ENCODE measurements at places on chromosomes 4 and X.
A peak's percentile ranks its signal among the peaks of the same experiment; 100 is the strongest.

GRCh38 chr4:84651499-84651898 is 68.6 kb downstream of the CDS1 start:
- no peak for DNase-seq

DNA sequence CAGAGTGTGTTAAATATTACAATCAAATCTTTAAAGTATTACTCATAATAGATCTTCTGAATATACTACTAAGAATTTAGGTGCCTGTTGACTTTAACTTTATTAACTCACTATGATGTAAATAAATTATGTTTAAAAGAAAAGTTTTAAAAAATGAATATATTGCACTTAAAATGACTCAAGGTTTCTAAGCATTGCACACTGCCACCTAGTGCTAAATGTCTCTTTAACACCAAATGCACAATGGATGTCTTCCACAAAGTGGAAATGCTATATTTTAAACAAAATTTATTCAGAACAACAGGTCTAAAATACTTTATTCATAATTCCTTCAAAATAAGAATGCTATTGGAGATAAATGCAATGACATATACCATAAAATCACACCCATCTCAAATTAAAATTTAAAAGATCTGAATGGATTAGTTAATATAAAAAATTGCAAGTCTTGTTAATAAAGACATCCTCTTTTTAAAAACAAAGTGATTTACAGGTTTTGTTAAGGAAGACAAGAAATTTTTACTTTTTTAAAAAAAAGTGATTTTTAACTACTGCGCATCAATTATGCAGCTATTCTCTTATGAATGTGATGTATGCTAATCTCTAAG is 5.5 kb downstream of the INPP4B start:
- DNase-seq: peak; percentile 35

DNA sequence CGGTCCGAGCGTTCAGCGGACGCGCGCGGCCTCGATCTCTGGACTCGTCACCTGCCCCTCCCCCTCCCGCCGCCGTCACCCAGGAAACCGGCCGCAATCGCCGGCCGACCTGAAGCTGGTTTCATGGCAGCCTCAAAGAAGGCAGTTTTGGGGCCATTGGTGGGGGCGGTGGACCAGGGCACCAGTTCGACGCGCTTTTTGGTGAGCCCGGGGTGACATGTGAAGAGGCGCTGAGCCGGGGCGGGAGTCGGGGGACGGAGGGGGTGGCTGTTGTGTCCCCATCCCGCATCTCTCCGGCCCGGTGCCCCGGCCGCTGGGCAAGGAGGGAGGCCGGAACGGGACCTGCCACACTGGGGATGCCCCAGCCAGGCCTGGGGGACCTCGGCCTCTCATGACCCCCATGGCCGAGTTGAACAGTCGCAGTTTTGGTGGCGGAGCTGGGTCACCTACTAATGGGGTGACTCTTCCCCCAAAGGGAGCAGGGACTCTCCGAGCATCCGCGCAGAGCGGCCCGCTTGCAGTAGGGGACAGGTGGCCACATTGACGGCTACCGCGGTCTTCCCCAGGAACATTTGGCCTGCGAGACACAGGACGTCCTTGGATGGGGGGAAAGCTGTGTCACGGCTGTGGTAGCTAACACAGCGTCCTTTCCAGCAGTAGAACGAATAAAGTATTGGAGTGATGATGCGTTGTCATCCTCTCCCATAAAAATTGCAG is at the start of gene GK:
Gene GK (plus strand): TSS at position 9 of the 717 bp plus-strand sequence. CDS start 115 bp downstream, at position 124.
- DNase-seq: no peak

- no peak for DNase-seq
These were observed 208.2 kb downstream of the EVC2 start for GRCh38 chr4:5500165-5500564.

- DNase-seq: peak; percentile 87
These were observed 327.4 kb downstream of the PPP3CA start for GRCh38 chr4:101019941-101020401.

DNA sequence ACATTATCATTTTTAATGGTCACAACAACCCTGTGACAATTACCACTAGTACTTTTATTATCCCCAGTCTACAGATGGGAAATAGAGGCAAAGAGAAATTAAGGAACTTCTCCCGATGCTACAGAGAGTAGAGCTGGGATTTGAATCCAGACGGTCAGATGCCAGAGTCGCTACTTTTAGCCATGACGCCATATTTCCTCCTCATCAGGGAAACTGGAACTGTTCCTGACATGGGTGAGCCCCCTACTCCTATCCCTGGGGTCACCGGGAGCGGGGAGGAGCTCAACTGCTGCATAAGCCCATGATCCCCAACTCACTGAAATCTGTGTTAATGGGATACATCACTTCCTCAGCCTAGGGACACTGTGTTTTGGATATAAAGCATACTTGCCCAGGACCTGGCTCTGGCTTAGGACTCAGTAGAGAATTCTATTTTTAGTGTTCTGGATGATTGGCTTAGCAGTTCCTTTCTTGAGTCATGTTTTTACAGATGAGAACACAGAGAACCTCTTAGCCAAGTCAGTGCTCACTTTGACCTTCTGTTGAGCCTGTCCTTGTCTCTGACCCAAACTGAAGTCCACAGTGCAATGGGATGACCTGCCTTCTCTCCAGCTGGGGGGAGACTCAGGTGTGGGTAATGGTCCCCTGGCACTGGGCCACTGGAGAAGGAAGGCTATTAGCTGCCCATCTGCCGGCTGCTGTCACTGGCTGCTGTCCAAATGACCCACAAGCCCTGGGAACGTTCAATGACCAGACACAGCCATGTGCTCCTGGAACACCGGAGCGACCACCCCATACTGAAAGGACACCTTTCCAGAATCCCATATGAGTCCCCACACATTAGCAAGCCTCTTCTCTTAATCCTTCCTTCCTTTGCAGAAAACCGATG is 90.8 kb upstream of the SHISA3 start:
- DNase-seq: no peak

DNA sequence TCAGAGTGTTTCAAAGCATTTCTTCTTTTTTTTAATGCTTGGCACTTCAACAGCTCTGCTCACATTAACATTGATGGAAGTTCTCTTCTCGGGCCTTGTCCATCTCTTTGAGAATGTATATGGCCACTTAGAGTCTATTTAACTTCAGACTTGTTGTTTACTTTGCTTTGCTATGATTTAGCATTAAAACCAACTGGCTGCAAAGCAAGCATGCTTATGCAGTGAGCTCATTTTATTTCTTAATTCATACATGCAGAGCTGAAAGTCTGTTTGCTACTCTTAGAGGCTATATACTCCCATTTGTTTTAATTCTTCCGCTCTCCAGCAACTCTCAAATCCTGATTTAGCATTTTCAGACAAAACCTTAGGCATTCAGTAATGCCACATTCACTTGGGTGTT is 107.6 kb upstream of the PACRGL start:
- DNase-seq: no peak

DNA sequence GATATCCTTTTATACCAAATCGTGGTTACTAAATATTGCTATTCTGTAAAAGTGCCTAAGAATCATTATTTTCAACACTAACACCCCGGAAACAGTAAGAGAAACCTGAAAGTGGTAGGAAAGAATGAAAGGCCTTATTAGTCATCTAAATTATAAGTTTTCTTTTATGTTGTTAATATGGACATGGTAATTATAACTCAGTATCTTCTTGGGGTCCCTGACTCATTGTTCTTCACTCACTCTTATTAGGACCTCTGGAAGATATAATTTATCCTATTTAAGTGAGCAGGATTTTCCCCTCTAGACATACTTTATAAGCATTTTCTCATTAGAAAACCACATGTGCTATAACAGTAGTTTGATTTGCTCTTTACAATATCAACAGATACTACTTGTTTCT is 51.0 kb downstream of the SMARCA5 start:
- no peak for DNase-seq

- DNase-seq: no peak
These were observed 340 bp downstream of the HNRNPD start for GRCh38 chr4:82373486-82373815.

- no peak for DNase-seq
These were observed 234.5 kb downstream of the MAML3 start for GRCh38 chr4:139919521-139919920.

DNA sequence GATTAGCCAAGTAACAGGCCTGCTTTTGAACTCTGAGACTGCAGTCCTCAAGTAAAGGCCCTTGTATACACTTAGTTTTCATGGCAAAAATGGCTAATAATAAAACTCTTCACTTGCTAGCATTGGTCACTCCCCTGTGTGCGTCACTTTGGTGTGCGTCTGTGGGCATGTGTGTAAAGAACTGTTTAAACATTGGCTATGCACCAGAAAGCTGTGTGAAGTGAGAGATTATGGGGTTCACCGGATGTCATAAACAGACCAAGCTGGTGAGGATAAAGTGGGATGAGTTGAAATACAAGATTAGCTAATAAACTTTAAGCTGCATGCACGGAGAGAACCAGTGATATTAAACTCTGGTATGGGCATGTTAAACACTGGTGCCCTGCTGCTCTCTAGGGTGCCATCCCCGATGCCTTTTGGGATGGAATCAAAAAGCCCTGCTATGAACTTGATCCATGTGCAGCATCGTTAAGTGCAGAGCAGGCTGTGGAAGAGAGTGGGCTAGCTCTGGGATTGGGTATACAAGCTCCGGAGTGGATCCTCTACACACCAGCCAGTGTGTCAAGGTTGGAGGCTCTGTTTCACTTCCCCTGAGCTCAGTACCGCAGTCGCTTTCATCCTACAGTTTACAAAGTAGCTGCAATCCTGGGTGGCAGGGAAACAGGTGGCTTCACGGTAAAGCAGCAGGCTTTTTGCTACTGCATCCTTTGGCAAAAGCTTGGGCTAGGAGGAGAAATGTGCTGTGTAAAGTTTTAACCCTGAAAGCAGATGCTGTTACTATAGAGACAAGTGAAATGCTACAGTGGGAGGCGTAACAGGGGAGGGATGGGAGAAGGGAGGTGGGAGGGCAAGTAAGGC is 108.3 kb upstream of the SLC4A4 start:
- no peak for DNase-seq

- DNase-seq: no peak
These were observed 178.8 kb downstream of the DCLK2 start for GRCh38 chr4:150256841-150257730.

GRCh38 chrX:41289095-41289494 is 44.9 kb upstream of the DDX3X start:
- no peak for DNase-seq

DNA sequence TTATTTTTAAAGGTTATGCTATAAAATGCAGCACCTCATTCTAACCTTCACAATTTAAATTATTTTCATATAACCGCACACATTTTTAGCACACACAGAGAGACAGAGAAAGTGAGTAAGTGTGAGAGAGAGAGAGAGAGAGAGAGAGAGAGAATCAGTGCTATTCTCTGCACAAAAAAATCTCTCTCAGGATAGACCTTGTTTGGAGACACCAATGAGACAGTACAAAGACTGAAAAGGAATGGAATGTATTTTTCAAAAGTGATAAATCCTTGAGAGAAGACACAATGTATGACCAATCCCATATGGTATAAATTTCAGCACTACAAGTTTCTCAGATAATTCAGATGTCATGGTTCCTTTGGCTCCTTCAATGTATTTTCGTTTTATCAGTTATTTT is 132.1 kb upstream of the PCDH18 start:
- no peak for DNase-seq

DNA sequence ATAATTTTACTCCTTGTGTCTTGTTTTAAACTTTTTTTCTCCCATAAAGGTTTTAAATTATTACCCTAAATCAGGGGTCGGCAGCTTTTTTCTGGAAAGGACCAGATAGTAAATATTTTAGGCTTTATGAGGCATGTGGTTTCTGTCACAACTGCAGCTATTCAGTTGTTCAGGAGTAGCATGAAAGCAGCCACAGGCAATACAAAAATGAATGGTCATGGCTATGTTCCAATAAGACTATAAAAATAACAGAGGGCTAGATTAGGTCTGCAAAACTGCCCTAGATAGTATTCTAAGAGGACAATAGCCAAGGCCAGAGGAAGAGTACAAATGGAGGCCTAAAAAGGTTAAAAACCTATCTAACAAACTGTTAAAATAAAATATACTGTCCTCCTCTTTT is 24.6 kb downstream of the HERC5 start:
- no peak for DNase-seq

GRCh38 chr4:185585211-185585610 is 49.9 kb upstream of the PDLIM3 start:
- DNase-seq: no peak

- no peak for DNase-seq
These were observed 202.7 kb downstream of the NR3C2 start for GRCh38 chr4:148239494-148239985.

DNA sequence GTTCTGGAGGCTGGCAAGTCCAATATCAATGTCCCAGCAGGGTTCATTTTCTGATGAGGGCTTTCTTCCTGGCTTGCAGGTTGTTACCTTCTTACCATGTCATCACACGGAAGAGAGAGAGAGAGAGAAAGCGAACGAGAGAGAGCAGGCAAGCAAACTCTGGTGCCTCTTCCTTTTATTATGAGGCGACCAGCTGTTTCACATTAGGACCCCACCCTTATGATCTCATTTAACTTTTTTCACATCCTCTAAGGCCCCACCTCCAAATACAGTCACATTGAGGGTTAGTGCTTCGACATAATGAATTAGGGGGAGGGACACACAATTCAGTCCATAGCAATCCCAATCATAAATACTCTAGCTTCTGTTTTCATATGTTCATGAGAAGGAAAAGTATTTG is 10.6 kb upstream of the GPR174 start:
- no peak for DNase-seq

Data from activated CD4-positive, alpha-beta T cell treated with anti-CD3 and anti-CD28 coated beads, Interleukin-2, Interleukin-4, amounts not matched to agents 100 ng/mL and 50 ng/mL, durations not matched to agents 16 hours and 8 hours (primary cell).